Thoracic aorta (tissue), 2 donors: ENCODE measurements at places on chromosomes 3 and 15. TPM values are rescaled to one million over a fixed set of nuclear protein-coding genes. Genes with fewer than 3 reads are reported as not detected.

GRCh38 chr15:37765786-37766185 lies 168.7 kb upstream of the TMCO5A start:
- no peak for DNase-seq

DNA sequence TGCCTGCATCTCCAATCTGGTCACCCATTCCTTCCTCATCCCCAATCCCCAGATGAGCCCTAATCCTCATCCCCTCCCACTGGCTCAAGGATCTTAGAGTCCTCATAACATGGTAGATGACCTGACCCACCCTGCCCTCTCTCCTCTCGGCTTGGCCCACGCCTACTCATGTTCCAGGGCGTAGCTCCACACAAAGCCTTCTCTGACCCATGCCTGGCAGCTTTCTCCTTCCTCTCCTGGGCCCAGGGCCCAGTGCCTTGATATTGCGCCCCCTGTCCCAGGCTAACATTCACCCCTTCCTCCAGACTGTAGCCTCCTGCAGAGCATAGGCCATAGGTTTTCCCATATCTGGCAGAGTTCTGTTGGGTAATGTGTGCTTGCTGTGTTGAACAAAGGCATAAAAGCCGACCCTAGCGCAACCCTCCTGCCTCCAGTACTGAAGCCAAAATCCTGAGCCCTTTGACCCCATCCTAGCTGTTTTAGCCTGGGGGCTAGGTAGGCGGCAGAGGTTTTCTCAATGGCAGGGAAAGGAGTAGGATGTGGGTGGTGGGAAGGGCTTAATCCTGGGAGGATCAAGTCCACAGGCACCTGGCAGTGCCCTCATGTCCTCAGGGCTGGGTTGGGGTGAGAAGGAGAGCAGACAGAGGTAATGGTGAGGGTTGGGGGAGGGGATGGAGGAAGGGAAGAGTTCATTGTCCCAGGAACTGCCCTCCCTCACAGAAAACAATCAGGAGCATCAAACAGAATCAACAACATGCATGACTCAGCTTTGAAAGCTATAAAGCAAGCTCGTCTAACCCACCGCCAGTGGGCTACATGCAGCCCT lies 35.5 kb downstream of the MESD start:
- DNase-seq: no peak

DNA sequence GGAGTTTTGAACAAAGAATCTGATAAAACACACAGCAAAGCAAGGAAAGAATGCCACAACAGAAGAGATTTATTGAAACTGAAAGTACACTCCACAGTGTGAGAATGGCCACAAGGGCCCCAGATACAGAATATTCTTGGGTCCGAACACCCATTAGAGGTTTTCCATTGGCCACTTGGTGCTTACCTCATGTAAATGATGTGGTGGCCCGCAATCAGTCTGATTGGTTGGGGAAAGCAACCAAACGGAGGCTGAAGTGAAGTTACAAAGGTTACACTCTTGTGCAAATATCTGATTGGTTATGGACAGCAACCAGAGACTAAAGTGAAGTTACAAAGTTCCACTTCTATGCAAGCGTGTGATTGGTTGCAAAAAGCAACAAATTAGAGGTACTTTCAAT lies 20.4 kb downstream of the NSUN3 start:
- DNase-seq: no peak

GRCh38 chr3:15795651-15796308 lies 2.0 kb downstream of the ANKRD28 start:
- DNase-seq: no peak

DNA sequence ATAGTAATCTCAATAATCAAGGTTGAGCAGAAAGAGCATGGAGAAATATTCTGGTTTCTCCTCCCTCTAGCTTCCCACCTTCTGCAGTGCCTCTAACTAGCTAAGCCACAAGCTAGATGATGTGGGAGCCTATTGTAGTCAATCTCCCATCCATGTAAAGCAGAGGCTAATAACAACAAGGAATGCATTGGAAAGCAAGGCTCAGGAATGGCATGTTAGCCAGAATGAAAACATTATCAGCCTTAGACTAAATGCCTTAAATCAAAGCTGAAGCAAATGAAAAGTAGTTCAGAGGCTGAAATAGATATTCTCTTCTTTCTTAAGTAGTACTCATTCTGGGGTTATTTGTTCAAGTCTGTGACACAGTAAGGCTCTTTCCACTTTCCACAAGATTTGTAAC lies 350.3 kb upstream of the DPPA4 start:
- no peak for DNase-seq

DNA sequence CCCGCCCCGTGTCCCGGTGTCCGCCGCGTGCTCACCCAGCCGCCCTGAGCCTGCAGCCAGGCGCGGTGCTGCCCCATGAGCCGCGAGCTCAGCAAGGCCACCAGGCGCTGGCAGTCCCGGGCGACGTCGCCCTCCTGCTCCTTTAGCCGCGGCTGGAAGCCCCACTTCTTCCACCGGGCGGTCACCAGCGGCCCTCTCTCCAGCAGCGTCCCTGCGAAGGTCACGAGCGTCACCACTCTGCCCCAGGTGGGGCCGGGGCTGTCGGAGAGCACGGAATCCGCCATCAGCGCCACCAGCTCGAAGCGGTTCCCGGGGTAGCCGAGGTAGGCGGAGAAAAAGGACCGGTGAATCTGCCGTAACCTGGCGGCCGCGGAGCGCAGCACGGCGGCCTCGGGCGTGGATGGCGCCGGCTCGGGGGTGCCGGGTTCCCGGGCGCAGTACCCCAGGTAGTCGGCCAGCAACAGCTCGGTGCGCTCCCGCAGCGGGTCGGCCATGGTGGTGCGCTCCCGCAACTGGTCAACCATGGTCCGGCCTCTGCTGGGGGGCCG lies 298 bp downstream of the BCL2L10 start:
- no peak for DNase-seq

Gene SERINC4
- total RNA-seq: not detected

Gene CKMT1A
- total RNA-seq: not detected

Gene C3orf85
- total RNA-seq: not detected

Gene ITPKA
- total RNA-seq: not detected

Gene TPRG1
- 14.5 TPM for total RNA-seq
